ENCODE measurements at places on chromosomes 13 and 19.

GRCh38 chr13:24146961-24147569 lies 13.5 kb upstream of the SPATA13 start:
- no peak for DNase-seq

DNA sequence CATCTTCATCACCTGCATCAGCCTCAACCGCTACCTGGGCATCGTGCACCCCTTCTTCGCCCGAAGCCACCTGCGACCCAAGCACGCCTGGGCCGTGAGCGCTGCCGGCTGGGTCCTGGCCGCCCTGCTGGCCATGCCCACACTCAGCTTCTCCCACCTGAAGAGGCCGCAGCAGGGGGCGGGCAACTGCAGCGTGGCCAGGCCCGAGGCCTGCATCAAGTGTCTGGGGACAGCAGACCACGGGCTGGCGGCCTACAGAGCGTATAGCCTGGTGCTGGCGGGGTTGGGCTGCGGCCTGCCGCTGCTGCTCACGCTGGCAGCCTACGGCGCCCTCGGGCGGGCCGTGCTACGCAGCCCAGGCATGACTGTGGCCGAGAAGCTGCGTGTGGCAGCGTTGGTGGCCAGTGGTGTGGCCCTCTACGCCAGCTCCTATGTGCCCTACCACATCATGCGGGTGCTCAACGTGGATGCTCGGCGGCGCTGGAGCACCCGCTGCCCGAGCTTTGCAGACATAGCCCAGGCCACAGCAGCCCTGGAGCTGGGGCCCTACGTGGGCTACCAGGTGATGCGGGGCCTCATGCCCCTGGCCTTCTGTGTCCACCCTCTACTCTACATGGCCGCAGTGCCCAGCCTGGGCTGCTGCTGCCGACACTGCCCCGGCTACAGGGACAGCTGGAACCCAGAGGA lies 2.6 kb downstream of the P2RY11 start:
- DNase-seq, result no peak

DNA sequence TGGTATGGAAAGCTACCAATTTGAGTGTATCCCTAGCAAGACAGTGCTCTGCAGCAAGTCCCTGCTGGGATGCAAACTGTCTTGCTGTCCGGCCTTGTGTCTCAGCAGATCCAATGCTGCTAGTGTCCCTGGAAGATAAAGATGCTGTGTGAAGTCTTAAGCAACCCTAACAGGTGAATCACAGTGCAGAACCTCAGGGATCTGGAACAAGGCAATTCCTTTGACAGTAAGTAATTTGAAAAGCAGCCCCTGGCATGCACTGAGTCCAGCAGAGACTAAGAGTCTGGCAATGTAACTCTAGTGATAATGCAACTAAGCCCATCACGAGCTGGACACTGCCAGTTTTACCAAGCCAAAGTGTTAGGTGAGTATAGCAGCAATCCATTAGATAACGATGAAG lies 1.7 kb upstream of the UCHL3 start:
- no peak for DNase-seq

GRCh38 chr19:13788991-13789390 lies 6.3 kb upstream of the ZSWIM4 start:
- DNase-seq, result peak; percentile 54

Measured in CD4-positive, alpha-beta T cell treated with Interleukin-2 at 100 ng/mL for 4 hours (primary cell).